Neural crest cell (in vitro differentiated cells): ENCODE measurements at places on chromosomes 3 and 15. TPM values are rescaled to one million over a fixed set of nuclear protein-coding genes. Genes with fewer than 3 reads are reported as not detected.

Gene C3orf52
- total RNA-seq: 21.5 and 22.5 TPM in 2 replicates

Gene POLG
- 66.5 and 73.5 TPM in 2 replicates for total RNA-seq

Gene LRRIQ4
- 0.12 and 0.16 TPM in 2 replicates for total RNA-seq

Gene RPL4
- 3,194 and 3,277 TPM in 2 replicates for total RNA-seq

Gene DUOXA1
- not detected in 2 replicates for total RNA-seq

Gene ARL6
- 6.8 and 8.3 TPM in 2 replicates for total RNA-seq

Gene SAMMSON
- total RNA-seq: not detected in 2 replicates

Gene ZNF654
- 7.2 and 8.6 TPM in 2 replicates for total RNA-seq

Gene PDHB
- total RNA-seq: 63.5 and 71.4 TPM in 2 replicates

Gene IFT57
- 47.6 and 53.4 TPM in 2 replicates for total RNA-seq
